ENCODE measurements at places on chromosomes 5 and 9. TPM values are rescaled to one million over a fixed set of nuclear protein-coding genes. Genes with fewer than 3 reads are reported as not detected.

DNA sequence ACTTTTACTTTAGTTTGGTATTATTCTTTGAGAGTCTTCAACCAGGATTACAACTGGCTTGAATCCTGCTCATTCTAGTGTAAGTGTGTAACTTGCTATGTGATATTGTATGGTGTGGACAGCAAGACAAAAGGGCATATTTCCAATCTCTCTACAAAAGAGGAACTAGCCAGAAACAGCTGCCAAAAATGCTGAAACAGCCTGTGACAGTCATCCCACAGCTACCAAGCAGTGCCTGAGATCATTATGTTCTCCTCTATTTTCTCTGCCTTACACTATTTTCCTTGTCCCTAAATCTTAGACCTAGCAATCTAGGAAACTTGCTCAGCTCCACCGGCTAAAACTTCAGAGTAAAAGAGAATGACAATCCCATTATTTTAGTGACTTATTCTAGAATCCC is 42.8 kb downstream of the WDR41 start:
- no peak for DNase-seq

- no peak for DNase-seq
These were observed 30.2 kb downstream of the WDR36 start for GRCh38 chr5:111122398-111122797.

Gene SLC6A19
- total RNA-seq, result 5.8 TPM

- no peak for DNase-seq
These were observed 10.4 kb upstream of the FIBCD1 start for GRCh38 chr9:130949188-130950038.

GRCh38 chr5:43804041-43804440 is 201.1 kb downstream of the NNT start:
- no peak for DNase-seq

GRCh38 chr5:56918054-56918453 is 8.7 kb downstream of the SETD9 start:
- no peak for DNase-seq

GRCh38 chr9:13939701-13940490 is 374.0 kb downstream of the NFIB start:
- no peak for DNase-seq

GRCh38 chr5:22504411-22504810 is 348.7 kb downstream of the CDH12 start:
- DNase-seq, result no peak

GRCh38 chr5:10199692-10200091 is 50.0 kb downstream of the ATPSCKMT start:
- no peak for DNase-seq

DNA sequence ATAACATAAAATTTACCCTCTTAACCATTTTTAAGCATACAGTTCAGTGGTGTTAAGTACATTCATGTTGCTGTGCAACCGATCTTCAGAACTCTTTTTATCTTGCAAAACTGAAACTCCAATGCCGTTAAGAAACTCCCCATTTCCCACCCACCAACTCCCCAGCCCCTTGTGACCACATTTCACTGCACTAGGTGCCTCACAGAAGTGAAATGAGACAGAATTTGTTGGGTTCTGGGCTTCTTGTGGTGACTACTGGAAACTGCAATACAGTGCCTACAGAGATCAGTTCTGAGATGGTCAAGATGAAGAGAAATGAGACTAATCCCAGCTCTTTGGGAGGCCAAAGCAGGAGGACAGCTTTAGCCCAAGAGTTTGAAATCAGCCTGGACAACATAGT is 202.1 kb upstream of the SLC30A5 start:
- no peak for DNase-seq

DNA sequence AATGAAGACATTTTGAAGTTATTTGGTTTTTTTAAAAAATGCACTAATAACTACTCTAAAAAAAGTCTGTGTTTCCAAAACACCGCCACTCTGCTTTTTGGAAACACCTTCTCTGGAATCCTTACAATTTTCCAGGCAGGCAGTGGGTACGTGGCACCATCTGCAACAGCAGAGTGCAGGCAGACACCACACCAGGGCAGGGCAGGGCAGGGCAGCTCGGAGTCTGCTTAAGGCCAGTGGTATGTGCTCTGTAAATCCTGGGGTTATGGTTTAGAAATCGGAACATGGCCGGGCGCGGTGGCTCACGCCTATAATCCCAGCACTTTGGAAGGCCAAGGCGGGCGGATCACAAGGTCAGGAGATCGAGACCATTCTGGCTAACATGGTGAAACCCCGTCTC is 97.6 kb downstream of the TLE1 start:
- DNase-seq, result peak; percentile 79

GRCh38 chr5:126659805-126660482 is 59.2 kb downstream of the PHAX start:
- DNase-seq, result no peak

Gene PALM2AKAP2
- total RNA-seq, result 2.7 TPM

Gene POU5F2
- 1.1 TPM for total RNA-seq

Gene IFNA2
- total RNA-seq, result not detected

DNA sequence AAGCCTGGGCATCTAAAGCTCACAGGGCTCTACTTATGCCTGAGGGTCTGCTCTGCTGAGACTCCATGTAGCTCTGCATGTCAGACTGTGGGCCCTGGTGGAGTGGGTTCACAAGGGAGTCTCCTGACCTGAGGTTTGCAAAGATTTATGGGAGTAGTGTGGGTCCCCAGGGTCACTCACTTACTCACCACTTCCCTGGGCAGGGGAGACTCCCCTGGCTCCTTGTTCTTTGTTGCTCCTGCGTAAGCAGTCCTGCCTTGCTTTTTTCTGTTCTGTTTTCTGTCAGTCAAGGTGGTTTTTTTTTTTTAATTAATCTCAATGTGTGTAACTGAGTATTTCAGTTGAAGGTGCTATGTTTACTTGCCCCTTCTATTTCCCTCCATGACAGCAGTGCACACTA is 256.6 kb downstream of the TMEM38B start:
- DNase-seq, result no peak

DNA sequence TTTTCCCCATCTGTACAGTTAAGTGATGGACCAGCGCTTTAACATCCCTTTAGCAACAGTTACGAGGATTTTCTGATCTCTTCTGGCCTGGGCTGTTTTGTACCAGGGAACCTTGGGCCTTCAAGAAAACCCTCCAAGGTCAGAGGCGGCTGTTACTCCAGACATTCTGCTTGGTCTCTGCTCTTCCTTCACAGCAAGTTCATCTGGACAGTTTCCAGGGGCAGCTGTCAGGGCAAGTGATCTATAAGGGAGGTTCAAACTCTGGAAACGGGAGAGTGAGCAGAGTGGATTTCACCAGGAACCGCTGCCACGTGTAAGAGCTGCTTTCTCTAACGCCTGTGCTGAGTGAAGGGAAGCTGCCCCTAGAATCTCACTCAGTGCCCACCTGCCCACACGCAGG is 36.7 kb downstream of the ZNF618 start:
- DNase-seq, result no peak

Gene ALAD
- 64.1 TPM for total RNA-seq

- DNase-seq, result no peak
These were observed 10.4 kb downstream of the DAB2 start for GRCh38 chr5:39414426-39414825.

- DNase-seq, result no peak
These were observed 585.1 kb downstream of the DNAH5 start for GRCh38 chr5:13359344-13359743.

DNA sequence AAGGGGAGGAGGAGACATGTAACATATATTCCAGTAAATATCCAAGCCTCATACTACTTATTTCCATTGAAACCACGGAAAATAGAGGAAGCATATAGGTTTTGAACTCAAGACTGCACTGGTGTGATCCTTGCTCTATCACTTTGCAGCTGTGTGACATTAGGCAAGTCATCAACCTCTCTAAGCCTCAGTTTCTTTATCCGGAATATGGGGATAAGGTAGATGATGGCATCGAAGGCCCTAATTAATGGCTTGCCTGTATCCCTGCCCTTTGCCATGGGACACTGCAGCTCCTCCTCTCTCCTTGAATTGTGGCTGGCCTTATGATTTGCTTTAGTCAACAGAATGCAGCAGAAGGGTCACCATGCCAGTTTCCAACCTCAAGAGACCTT is 6.9 kb downstream of the SHB start:
- DNase-seq, result no peak

Gene GABRG2
- not detected for total RNA-seq

Gene TAF11L8
- total RNA-seq, result not detected

Gene ZDHHC12
- total RNA-seq, result 82.5 TPM

Gene PCSK1
- total RNA-seq, result 2.2 TPM

Gene SURF2
- total RNA-seq, result 10.9 TPM

DNA sequence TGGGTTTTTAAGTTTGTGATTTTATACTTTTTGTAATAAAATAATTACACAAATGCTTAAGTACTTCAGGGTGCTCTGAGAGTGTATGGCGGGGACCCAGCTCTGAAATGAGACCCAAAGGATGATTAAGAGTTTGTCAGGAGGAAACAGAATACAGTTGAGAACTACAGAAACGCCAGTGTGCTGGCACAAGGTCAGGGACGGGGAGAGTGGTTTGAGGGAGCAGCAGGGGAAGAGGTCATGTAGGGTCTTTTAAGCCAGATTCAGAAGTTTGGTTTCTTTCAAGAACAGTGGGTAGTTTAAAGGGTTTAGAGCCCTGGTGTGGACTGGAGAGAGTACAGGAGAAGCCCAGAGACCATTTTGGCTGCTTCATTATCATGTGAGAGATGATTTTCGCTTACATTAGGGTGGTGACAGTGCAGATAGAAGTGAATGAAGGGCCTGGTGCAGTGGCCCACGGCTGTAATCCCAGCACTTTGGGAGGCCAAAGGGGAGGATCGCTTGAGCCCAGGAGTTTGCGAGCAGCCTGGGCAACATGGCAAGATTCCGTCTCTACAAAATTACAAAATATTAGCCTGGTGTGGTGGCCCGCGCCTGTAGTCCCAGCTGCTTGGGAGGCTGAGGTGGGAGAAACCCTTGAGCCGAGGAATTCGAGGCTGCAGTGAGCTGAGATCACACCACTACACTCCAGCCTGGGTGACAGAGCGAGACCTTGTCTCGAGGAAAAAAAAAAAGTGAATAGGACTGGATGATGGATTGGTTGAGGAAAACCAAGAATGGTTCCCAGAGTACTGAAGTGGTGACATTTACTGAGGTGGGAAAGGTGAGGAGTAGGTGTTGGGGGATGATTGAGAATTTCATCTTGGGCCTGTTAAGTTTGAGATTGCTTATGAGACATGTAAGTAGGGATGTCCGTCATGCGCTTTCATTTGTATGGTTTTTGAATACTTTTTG is 1.4 kb upstream of the ETF1 start:
- DNase-seq, result peak; percentile 27

DNA sequence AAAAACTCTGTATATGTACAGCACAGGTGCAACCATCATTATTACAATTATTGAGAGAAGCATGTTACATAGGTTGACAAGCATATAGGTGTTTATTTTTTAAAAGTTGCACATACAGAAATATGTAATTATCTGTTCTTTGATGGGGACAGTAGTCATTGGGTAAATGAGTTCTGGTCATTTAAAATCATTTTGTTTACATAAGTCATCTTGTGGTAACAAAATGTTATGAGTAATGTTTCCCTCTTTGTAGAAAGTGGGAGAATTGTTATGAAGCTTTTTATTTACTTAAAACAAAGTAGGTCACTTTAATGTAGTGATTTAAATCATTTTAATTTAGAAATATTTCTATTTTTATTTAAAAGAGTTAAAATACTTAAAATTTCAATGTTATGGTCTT is 33.8 kb upstream of the FBXL17 start:
- DNase-seq, result no peak

DNA sequence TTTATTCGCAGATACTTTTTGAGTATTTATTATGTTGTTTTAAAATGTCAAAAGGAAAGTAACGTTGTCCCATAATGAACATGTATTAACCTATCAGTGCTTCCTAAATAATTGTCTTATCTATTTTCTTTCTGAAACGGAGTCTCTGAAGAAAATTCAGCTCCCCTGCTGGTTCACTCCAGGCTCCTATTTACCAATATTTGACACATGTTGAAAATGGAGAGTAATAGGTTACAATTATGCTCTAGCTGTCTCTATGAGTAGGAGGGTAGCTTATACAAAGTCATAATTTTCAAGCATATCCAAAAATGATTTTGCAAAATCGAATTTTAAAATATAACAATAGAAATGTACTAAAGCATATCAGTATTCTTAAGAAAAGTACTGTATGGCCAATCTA is 844.1 kb downstream of the CDH18 start:
- no peak for DNase-seq

Gene TMED9
- total RNA-seq, result 160 TPM

GRCh38 chr5:176639208-176639607 is 8.1 kb upstream of the TSPAN17 start:
- no peak for DNase-seq

DNA sequence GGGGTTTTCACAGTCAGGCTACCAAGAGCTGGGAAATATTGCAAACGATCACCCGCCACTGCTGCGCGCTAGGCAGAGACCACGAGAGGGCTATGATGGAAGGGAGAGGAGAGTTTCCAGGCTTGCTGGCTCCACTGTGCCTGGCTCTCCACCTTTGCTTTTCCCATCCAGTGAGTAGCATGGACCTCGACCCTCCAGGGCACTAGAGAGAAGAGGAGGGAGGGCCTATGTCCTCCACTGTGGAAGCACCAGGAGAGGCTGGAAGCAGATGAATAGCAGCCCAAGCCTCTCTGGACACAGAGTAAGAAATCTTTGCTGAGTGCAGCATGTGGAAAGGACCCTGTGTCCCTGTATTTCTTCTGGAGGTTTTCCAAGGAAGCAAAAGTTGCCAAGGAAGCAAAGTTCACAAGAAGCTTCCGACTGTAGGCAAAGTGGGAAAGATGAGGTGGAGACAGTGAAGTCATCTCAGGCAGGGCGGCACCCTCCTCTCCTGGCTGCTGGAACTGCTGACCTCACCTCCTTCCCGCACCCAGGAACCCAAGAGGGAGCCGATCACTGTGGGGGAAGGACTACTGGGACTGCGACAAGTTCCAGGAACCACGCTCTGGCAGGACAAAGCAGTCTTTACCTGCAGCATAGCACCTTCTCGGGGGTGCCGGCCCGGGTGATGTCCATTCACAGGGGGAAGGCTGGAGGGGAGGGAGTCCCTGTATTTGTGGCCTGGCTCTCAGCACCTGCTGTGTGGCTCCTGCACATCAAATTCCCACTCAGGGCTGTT is 79.6 kb downstream of the CSNK1A1 start:
- DNase-seq, result peak; percentile 75

- no peak for DNase-seq
These were observed 3.5 kb downstream of the MSANTD3 start for GRCh38 chr9:100430286-100430940.

Gene OR1J2
- total RNA-seq, result not detected

DNA sequence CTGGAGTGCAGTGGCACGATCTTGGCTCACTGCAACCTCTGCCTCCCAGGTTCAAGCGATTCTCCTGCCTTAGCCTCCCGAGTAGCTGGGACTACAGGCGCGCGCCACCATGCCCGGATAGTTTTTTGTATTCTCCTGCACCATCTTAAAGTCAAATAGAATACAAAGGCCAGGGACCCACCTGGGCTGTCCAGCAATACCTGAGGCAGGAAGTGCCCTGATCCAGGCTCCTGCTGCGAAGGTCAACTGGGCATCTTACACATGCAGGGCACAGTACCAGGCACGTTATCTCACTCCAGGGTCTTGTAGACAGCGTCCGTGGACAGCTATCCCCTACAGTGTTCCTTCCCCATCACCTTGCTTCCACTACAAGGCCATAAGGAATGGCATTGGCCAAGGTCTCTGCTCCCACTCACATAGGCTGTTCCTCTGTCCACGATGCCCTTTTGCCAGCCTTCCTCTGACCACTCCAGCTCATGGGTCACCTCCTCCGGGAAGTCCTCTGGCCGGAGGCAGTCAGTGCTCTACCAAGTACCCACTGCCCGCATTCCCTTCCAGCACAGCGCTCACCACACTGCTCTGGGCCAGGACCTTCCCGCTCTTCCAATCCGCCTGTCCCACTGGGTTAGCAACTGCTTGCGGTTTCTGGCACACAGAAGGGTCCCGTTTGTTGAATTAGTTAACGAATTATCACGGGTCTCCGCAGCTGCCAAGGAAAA is 978 bp downstream of the P4HA2 start:
- peak; percentile 24 for DNase-seq

Measured in left colon (tissue), 2 donors.